ENCODE measurements at places on chromosomes 16 and 17. TPM values are rescaled to one million over a fixed set of nuclear protein-coding genes. Genes with fewer than 3 reads are reported as not detected.

GRCh38 chr16:55502801-55503366 lies 6.0 kb upstream of the LPCAT2 start:
- no peaks in the 10 kb centered on the region for H3K27me3 ChIP-seq
- peaks cover 20% of the 10 kb centered on the region for H3K4me1 ChIP-seq
- no peak overlapping the region for H3K27ac ChIP-seq
- no peaks in the 10 kb centered on the region for H3K36me3 ChIP-seq
- no peak for DNase-seq

- no peak for DNase-seq
- no peaks in the 10 kb centered on the region for H3K4me1 ChIP-seq
- no peak overlapping the region for H3K4me3 ChIP-seq
- H3K27me3 ChIP-seq, result no peaks in the 10 kb centered on the region
- H3K27ac ChIP-seq, result no peak overlapping the region
These were observed 239.2 kb downstream of the HS3ST3A1 start for GRCh38 chr17:13362341-13363122.

DNA sequence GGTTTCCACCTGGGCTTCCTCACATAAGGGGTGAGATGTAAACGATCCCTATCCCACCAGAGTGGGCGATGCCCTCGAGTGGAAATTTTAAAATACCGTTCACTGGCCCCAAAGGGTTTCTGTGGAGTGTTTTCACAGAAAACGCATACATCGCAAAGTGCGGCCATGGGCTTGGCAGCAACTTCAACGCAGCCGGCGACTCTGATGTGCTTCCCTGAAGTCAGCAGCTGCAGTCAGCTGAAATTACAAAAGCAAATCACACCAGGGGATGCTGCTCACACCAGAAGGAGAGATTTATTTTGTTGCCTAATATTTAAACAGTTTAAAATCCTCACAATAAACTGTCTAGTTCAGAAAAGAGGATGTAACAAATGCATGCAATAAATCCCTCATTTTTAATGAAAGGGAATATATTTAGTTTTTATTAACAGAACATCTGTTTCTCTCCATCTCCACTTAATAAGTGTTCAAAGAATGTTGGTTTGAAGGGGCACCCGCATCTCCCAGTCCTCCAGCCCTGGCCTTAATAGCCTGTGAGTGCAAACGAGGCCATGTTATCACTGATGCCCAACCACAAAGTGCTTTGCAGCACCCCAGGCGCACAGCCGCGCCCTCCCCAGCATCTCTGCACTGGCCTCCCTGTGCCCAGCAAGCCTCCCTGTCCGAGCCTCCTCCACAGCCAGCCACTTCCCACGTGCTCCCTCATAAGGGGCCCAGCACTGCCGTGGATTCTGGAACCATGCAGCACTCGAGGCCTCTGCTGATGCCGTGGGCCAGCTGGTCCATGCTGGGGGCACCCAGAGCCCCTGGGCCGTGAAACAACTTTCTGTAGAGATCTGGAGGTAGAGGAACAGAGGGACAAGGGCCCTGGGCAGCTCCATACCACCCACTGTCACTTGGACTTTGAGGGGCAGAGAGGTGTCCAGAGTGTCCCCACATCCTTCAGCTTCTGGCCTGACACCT lies 17.3 kb upstream of the XYLT2 start:
- no peak overlapping the region for H3K4me3 ChIP-seq
- H3K4me1 ChIP-seq, result peaks cover 6% of the 10 kb centered on the region
- H3K27me3 ChIP-seq, result peaks cover 27% of the 10 kb centered on the region
- no peak for DNase-seq
- no peak overlapping the region for H3K27ac ChIP-seq
- H3K36me3 ChIP-seq, result no peaks in the 10 kb centered on the region

DNA sequence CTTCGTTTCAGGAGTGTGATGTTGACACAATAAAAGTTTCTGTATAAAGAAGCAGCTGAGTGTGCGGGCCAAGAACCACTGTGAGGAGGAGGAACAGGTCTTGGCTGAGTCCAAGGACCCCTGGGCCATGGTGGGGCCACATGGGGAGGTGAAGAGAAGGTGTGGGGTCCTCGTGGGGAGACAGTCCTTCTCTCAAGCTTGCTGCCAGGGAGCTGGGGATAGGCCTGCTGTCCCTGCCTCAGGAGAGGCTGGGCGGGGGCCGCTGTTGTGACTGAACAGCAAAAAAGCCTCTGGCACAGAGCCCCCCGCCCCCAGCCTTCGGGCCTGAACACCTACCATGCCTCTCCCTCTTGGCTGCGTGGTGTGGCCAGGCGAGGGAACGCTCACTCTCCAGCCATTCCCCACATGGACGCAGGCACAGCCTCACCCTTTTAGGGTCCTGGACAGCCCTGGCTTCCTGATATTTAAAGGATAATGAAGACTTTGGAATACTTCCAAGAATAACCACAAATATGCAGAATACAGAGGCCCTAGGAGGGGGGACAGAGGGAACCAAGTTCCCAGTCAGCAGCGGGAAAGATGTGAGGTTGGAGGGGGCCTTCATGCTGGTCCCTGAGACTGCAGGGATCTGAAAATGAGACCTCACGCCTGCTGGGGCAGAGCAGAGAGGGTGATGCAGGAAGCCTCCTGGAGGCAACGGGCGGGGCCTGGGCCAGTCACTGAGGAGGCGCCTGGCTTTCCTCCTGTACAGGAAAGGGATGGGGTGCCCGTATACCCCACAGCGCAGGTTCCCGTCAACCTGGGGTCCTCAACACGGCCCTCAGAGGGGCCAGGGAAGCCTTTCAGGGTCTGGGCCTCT lies 100.0 kb upstream of the CREBBP start:
- H3K27ac ChIP-seq, result no peak overlapping the region
- DNase-seq, result no peak
- H3K4me1 ChIP-seq, result peaks cover 1% of the 10 kb centered on the region

DNA sequence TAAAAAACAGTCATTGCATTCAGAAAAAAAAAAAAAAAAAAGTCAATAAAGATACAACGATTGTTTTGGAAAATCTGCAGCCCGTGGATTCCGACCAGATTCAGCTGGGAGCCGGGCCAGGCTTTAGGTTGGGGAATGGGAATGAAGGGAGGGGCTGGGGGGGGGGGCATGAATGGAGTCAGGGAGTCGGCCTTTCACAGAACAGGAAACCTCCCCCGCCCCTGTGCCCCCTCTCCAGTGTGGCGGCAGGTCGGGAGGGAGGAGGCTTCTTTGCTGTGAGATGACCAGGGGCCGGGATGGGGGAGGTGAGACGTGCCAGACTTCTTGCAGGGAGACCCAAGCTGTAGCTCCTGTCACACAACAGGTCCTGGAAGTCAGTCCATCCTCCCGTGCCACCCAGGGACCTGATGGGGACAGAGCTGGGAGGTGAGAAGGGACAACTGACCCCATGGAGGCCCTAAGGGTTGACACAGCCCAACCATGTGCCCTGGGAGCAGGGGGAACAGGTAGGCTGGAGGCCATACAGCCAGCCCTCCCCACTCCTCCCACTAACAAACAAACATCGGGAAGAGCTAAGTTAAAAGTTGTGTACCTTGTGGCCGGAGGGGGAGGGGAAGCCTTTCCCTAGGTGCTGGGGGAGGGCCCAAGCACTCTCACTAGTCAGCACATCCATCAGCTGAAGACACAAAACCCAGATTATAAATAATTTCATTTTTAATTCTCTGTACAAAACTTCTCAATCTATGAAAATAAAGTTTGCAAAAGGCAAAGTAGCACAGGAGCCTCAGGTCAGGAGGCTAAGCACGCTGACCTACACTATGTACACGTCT lies 25.2 kb downstream of the SREBF1 start:
- H3K4me3 ChIP-seq, result no peak overlapping the region
- DNase-seq, result no peak
- H3K36me3 ChIP-seq, result peaks cover 9% of the 10 kb centered on the region
- peaks cover 13% of the 10 kb centered on the region for H3K4me1 ChIP-seq

GRCh38 chr17:43846221-43846712 lies 709 bp upstream of the CD300LG start:
- peak; percentile 85 for DNase-seq
- no peak overlapping the region for H3K4me3 ChIP-seq

DNA sequence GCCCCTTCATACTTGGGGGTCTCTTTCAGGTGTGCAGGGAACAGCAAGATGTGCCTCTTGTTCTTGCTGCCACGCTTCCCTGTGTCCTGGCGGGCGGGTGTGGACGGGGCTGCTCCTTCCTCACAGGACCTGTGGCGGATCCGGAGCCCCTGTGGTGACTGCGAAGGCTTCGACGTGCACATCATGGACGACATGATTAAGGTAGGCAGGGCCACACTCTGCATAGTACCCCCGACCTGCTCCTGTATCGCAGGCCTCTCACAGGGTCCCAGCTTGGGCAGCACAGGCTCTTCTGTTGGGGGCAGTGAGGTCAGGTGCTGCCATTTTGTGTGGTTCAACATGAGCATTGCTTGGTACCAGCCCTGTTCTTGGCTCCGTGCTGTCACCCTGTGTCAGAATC lies 42.5 kb downstream of the PRMT7 start:
- H3K27ac ChIP-seq, result no peak overlapping the region
- H3K27me3 ChIP-seq, result no peaks in the 10 kb centered on the region
- H3K4me3 ChIP-seq, result no peak overlapping the region
- no peak for DNase-seq

DNA sequence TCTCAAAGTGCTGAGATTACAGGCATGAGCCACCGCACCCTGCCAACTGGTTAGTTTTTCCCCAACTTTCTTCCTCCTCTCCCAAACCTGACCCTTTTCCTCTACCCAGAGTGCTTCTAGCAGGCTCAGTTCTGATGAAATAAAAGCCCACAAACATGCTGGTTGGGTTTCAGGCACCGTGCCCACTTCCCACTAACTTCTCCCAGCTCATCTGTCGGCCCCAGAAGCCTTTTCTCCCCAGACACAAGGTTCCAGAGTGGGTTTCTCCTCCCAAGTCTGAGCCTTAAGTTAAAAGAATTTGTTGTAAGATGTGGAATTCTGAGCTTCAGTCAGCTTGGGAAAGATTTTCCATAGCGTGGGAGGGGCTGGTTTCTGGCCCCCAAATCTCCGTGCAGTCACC lies 11.5 kb upstream of the SCN4A start:
- DNase-seq, result no peak
- H3K36me3 ChIP-seq, result peaks cover 5% of the 10 kb centered on the region
- H3K4me3 ChIP-seq, result no peak overlapping the region
- peaks cover 14% of the 10 kb centered on the region for H3K4me1 ChIP-seq
- H3K27ac ChIP-seq, result no peak overlapping the region
- peaks cover 15% of the 10 kb centered on the region for H3K27me3 ChIP-seq

GRCh38 chr17:2191227-2191626 lies 112.4 kb downstream of the SMG6 start:
- H3K27me3 ChIP-seq, result no peaks in the 10 kb centered on the region
- H3K27ac ChIP-seq, result no peak overlapping the region
- no peak for DNase-seq
- H3K4me1 ChIP-seq, result peaks cover 6% of the 10 kb centered on the region
- peaks cover 19% of the 10 kb centered on the region for H3K36me3 ChIP-seq

- H3K27me3 ChIP-seq, result peaks cover 9% of the 10 kb centered on the region
- H3K4me1 ChIP-seq, result peaks cover 20% of the 10 kb centered on the region
- no peak overlapping the region for H3K4me3 ChIP-seq
- peaks cover 7% of the 10 kb centered on the region for H3K36me3 ChIP-seq
These were observed 98.3 kb upstream of the GRIN2A start for GRCh38 chr16:10280262-10281170.

- no peak for DNase-seq
- peaks cover 3% of the 10 kb centered on the region for H3K27me3 ChIP-seq
- no peaks in the 10 kb centered on the region for H3K36me3 ChIP-seq
- peaks cover 10% of the 10 kb centered on the region for H3K4me1 ChIP-seq
- peak overlapping the region; percentile 2 for H3K27ac ChIP-seq
These were observed 270.2 kb downstream of the TMEM114 start for GRCh38 chr16:8320131-8320530.

GRCh38 chr16:85944572-85945423 lies 45.8 kb downstream of the IRF8 start:
- peaks cover 3% of the 10 kb centered on the region for H3K4me1 ChIP-seq
- no peak for DNase-seq
- no peak overlapping the region for H3K27ac ChIP-seq
- H3K36me3 ChIP-seq, result no peaks in the 10 kb centered on the region
- H3K4me3 ChIP-seq, result no peak overlapping the region

DNA sequence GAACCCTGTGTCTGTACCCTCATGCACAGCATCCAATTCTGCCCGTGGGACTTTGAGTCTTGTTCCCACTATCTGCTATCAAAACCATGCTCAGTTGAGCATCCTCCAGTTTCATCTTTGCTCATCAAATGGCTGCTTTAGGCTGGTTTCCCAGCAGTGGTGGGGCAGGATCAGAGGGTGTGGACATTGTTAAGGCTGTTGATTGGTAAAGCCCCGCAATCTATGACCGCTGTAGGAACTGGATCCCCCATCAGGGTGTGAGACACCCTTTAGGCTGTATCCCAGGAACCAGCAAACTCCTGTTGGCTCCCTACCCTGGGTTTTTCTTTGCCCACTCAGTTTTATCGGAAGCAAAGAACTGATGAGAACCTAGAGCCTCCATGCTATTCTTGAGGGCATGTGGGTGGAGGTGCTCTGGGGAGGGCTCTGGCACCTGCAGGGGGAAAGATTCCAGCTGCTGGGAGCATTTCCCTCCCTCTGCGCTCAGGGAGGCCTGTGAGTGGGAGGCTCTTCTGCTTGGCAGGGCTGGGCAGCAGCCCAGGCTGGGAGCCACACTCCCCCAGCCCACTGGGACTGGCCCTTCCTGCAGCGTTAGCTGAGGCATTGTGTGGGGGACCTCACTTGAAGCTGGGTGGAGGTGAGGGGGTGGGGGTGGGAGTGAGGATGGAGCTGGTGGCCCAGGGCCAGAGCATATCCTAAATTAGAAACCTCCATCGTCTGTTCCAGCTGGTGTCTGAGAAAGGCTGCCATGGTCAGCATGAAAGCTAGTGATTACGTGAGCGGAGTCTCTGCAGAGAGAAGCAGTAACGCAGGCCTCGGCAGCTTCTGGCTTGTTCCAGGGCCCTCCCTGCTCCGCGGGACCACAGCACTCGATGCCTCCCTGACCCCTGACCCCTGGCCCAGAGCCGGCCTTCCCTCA lies 160.6 kb downstream of the IRF8 start:
- no peak overlapping the region for H3K4me3 ChIP-seq
- H3K4me1 ChIP-seq, result no peaks in the 10 kb centered on the region
- peaks cover 39% of the 10 kb centered on the region for H3K27me3 ChIP-seq
- no peak overlapping the region for H3K27ac ChIP-seq
- no peak for DNase-seq
- no peaks in the 10 kb centered on the region for H3K36me3 ChIP-seq

DNA sequence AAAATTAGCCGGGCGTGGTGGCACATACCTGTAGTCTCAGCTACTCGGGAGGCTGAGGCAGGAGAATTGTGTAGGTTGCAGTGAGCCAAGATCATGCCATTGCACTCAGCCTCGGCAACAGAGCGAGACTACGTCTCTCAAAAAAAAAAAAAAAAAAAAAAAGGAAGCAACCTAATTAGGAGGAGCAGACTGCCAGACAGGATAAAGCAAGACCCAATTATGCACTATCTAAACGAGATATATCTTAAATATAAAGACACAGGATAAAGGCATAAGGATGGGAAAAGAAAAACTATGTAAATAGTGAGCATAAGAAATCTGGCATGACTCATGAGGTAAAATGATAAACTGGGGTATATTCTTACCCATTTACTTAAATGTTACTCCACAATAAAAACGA lies 4.9 kb downstream of the TXNDC11 start:
- H3K4me1 ChIP-seq, result peaks cover 56% of the 10 kb centered on the region
- H3K27ac ChIP-seq, result no peak overlapping the region
- no peak for DNase-seq
- peaks cover 19% of the 10 kb centered on the region for H3K36me3 ChIP-seq
- H3K4me3 ChIP-seq, result no peak overlapping the region
- H3K27me3 ChIP-seq, result no peaks in the 10 kb centered on the region

The DCXR gene
- 77.6 TPM for total RNA-seq

The MT1X gene
- 6.8 TPM for total RNA-seq

The LGALS9 gene
- 2.1 TPM for total RNA-seq

The KRTAP2-3 gene
- total RNA-seq, result not detected

Measured in progenitor cell of endocrine pancreas (in vitro differentiated cells).